IMR-90 (cell line): ENCODE measurements at places on chromosomes 2 and 18.
A peak's percentile ranks its signal among the peaks of the same experiment; 100 is the strongest.

- no peak for DNase-seq
Measured at GRCh38 chr2:38057651-38058410, 18.1 kb downstream of the CYP1B1 start.

DNA sequence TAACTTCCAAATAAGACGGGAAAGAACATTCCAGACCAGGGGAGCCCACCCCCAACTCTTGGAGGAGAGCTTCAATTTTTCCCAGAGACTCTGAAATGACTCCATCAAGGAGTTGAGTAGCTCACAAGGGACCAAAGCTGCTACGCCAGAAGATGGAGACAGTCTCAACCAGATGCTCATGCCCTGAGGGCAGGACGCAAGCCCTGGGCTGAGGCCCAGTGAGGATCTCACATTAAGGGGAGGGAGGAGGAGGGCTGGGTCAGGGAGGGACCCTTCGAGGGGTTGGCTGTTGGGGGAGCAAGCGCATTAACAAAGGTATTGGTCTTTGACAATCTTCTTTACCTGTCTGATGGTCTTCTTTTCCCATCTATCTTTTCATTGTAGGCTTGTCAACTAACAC lies 141.3 kb upstream of the SLC1A4 start:
- DNase-seq, result no peak

DNA sequence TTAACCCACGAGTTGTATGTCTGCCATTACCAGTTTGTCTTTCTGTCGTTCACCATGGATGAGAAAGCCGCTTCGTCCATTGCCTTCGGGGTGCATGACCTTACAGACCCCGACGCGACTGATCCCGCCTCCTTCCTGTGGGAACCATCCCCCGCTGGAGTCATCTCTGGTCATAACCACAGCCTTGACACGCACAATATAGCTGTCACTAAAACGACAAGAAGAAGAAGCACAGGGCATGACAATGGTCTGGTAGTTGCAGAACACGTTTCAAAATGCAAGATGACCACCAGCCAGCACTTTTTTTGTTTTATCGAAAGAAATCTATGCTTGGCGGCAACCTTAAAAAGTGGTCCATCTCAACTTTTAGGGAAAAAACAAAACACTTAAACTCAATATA lies 87.7 kb downstream of the SPRED2 start:
- DNase-seq, result no peak

- no peak for DNase-seq
Measured at GRCh38 chr2:54279385-54279784, 23.4 kb upstream of the TSPYL6 start.

DNA sequence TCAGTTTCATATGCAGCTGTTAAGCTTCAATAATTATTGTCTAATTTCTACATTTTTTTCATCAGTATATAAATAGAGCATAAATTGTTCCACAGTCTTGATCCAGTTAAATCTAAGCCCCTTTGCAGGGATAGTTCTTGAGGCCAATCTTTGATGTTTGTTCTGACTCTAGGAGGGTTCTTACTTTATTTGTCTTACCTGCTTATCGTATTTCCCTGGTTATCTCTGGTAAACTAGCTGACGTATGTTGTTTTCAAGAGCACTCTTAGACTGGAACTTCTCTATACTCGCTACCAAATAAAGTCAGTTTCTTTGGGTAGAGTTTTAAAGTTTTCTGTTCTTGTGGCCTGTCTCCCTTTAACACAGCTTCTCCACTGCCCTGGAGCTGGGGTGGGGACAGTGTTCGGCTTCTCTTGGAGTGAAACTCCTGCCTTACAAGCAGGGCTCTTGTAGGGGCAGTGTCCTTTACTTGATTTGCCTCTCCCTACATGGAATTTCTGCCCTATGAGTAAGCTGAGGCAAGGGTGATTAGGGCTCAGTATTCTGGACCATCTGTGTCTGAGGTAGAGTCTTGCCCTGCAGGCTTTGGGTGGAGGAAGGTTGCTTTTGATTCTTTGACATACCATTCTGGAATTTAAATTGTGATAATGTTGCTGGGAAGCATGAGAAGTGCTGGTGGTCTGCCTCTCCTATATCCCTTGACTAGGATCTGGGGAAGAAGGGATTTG lies 90.3 kb downstream of the PTPN4 start:
- peak; percentile 23 for DNase-seq

- DNase-seq, result no peak
Measured at GRCh38 chr2:207503234-207503633, 26.5 kb upstream of the CREB1 start.
